ENCODE measurements at places on chromosomes 5 and 9.

DNA sequence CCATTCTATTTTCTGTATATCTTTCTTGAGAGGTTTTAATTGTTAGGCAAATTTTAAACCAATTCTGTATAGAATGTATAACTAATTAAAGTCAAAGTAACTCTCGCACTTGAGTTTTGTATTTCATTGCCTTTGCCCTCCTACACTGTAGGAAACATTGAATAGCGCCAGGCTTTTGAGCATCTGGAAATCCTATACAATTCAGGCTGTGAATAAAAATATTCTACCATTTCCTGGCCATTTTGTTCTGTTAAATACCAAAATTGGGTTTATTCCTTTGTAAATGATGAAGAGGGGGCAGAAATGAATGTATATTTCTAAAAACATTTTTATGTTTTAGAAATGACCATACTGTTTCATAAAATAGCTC lies 571.8 kb upstream of the CLINT1 start:
- DNase-seq: no peak

DNA sequence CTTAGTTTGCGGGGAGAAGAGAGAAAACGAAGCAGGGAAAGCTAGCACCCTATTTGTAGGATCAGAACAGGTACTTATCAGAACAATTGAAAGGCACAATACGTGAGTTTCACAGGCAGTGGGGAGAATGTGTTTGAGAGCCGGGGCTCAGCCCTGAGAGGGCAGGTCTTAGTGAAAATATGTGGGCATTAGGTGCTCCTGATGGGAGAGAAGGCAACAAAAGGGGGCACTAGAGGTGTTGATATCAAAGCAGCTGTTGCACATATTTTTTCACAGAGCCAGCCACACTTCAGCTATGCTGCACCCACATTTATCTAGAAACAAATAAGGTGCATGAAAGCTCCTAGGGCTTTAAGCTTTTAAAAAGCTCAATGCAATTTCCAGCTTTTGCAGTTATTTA lies 99.7 kb upstream of the MAN2A1 start:
- DNase-seq: peak; percentile 25

DNA sequence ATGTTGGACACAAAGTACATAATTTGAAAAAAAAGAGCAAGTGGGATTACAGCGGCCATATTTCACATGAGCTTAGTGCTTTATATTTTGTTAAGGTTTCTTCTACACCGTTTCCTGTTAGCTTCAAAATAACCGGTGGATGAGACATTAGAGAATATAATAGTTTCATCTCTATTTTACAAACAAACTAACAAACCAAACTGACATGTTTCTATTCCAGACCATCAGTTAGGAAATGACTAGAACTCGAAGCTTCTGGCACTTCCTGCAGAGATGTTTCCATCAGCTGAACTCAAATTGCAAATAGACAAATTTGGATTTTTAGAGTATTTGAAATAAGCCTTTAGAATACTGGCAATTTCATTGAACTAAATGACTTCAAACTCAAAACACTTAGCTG lies 86.5 kb downstream of the MTRR start:
- no peak for DNase-seq

DNA sequence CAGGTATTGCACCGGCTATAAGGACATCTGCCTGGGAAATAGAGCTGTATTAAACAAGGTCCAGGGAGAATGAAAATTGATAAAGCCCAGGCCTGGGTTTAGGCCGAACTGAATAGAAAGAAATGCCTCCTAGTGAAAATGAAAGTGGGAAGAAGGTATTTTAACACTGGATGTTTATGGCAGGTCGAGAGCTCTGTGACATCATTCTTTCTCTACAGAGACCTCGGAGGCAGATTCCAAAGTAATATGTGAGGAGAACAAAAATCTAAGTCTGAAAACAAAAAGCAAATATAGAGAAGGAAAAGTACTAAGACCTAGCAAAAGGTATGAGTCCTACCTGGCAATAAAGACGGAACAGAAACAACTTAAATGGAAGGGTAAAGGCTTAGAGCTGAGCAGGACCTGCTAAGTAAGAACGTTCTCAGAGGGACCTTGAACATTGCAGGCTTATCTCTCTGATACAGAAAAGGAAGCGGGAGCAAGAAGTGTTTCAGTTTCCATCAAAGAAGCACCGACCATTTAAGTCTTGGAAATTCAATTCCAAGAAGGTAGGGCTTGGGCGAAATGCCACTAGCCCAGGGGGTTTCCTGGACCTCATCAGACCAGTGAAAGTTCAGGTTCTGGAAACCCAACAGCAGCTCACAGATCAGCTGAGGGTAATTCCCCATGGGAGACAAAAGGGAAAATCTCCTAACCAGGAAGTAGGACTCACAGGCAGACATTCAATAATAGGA lies 80.0 kb downstream of the SUSD1 start:
- no peak for DNase-seq

GRCh38 chr5:82862261-82862660 lies 214.9 kb downstream of the TMEM167A start:
- no peak for DNase-seq

DNA sequence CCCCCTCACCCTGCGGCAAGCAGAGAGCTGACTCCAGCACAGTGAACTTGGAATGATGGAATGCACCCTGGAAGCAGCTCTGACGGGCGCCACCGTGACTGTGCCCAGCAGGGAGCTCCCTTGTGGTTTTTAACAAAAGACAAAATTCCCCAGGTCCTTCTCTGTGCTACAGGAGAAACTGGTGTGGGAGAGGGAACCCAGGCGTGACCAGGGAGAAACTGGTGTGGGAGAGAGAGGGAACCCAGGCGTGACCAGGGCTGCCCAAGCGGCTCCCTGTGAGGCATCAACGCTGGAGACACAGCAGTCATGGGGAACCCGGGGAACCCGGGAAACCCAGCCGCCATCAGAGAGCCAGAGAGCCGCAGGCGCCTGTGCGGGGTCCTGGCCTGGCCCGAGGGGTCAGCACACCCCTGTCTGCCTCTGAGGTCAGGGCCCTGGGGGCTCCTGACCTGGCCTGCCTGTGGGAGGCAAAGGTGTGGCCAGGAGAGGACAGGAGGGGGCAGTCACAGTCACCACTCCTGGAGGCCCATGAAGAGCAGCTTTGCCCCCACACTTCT lies 3.1 kb upstream of the AHRR start:
- no peak for DNase-seq

DNA sequence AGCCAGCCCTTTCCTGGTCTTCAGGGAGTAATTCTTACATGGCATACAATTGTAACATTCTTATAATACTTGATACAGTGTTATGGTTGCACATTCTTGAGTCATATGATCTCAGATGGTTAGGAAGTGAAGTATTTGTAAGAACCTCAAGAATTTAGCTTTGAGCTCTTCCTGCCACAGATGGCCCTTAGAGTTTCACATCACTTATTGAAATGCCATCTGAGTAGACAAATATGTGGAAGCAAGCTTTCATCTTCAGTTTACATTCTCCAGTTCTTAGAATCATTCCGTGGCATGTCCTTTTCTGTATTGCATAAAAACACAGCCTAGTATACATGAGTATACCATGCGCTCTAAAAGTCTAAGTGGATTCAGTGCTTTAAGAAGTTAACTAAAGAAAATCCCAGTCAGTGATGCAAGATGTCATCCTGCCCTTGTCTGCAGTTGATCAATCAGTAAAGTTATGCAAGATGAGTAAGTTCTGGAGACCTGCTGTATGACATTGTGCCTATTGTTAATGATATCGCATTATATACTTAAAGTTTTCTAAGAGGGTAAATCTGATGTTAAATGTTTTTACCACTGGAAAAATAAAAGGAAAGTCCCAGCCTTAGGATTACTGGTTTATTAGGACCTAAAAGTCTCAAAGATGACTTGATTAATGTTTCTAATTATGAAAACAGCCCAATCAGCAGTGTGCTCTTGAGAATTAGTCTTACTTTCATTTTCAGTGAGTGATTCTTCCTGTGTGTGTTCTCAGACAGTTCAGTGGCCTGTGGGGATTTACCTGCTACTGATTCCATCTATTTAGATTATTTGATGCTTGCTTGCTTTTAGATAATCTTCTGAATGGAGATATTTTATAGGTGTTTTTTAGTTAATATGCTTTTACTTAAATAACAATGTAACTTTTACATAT lies 29.4 kb downstream of the RHOBTB3 start:
- DNase-seq: peak; percentile 24

DNA sequence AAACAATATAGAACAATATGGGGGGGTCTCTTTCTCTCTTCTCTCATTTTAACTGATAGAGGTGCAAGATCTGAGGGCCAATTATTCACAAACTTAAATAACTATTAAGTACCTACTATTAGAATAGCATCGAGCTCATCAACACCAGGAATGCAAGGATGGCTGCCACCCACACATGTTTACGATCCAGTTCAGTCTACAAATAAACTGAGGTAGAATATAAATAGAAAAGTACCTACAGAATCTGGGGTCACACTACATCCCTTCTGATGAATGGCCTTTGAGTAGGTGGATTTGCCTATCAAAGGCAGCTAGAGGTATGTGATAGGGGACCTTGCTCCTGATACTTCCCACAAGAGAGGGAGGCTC lies 91.8 kb upstream of the ZNF366 start:
- no peak for DNase-seq

DNA sequence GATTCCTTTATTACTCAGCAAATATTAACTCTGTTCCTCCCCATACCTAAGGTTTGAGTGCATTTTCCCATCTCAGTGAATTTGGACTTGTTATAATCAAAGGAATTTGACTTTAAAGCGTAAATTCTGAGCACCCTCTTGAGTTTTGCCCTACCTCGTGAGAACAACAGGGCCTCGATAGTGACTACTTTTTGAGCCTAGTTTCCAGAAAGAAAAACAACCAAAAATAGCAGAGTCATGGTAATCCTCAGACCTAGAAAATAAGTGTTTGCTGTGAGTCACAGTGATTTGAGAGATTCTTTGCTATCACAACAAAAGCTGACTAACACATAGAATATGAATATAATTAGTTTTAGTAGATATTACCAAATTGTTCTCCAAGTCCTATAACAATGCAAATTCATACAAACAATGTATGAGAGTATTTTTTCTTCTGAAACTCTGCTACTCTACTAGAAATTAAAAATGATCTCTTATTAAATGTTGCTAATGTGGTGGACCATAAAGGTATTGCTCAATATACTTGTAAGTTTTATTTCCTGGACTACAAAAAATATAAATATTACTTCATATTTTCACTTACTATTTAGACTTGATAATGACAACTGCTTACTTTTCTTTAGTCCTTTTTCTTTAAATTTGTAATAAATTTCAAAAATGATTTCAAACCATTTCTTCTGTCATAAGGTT lies 759.7 kb downstream of the BRINP1 start:
- DNase-seq: no peak

GRCh38 chr5:7317751-7318150 lies 78.2 kb upstream of the ADCY2 start:
- DNase-seq: no peak

DNA sequence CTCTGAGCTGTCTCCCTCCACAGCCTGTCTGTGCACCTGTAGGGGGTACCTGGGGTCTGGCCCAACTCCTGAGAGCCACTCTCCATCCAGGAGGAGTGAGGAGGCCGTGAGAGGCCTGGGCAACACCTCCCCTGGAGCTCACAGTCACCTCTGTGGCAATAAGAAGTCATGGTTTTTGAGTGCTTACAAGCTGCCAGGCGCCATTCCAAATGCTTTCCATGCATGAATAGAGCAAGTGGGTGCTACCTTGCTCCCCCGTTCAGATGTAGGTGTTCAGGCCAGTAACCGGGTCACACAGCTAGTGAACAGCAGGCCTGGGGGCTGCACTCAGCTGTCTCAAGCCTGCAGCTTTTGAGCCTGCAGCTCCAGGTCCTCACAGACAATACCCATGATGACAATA lies 30.6 kb downstream of the CORO2A start:
- no peak for DNase-seq

- DNase-seq: no peak
These were observed 27.1 kb upstream of the TNIP1 start for GRCh38 chr5:151107738-151108520.

GRCh38 chr9:91296354-91296753 lies 65.4 kb downstream of the AUH start:
- no peak for DNase-seq

DNA sequence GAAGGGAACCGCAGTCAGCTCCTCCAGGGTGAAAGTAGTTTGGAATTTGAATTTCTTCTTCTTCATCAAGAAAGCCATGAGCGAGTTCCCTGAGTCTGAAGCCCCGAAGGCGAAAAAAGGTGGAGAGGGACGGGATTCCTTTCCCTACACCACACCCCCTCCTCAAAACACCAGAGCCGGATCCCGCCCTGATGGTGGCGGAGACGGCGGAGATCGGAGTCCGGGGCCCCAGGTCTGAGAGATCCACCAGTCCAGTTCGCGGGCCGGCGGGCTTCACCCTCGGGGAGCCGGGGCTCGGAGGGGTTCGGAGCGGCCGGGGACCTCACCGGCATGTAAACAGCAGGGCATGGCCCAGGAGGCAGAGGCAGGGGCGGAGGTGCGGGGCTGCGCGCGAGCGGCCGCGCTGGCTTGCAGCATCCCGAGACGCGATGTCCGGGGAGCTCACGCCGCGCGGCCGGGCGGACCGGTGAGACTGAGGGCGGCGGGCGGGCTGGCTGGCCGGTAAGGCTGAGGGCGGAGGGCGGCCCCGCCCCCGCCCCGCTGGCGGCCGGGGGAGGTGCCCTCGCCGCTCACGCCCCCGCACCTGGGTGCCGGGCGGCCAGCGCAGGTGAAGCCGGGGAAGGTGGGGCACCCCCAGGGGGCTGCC lies 606 bp downstream of the EEIG1 start:
- peak; percentile 50 for DNase-seq

GRCh38 chr9:95080961-95081647 lies 236.4 kb downstream of the FANCC start:
- no peak for DNase-seq

- no peak for DNase-seq
These were observed 48.2 kb upstream of the ZNF169 start for GRCh38 chr9:94210616-94211603.

- no peak for DNase-seq
These were observed 98.8 kb upstream of the BASP1 start for GRCh38 chr5:17118631-17119030.

GRCh38 chr5:123427281-123427680 lies 4.1 kb upstream of the CEP120 start:
- DNase-seq: no peak

GRCh38 chr5:127223256-127223974 lies 67.2 kb upstream of the MEGF10 start:
- no peak for DNase-seq

DNA sequence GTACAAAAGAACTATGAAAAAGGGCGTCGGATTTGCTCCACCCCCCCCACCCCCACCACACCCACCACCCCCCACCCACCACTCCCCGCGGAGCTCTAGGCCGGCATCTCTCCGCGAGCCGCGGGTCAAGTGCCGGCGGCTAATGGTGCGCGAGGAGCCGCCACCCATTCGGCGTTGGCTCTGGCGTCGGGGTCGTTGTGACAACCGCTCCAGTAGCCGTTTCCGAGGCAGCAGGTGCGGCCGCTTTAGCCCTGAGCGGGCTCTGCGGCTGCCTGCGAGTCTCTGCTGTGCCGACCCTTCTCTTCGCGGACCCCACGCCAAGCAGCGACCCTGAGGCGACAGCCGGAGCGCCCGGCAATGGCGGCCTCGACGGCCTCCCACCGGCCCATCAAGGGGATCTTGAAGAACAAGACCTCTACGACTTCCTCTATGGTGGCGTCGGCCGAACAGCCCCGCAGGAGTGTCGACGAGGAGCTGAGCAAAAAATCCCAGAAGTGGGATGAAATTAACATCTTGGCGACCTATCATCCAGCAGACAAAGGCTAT lies at the start of gene PPP1R2B:
Gene PPP1R2B (plus strand): TSS at position 90 of the 546 bp plus-strand sequence. CDS start 268 bp downstream, at position 358.
- no peak for DNase-seq

Measured in CD4-positive, alpha-beta T cell treated with Interleukin-6 at 100 ng/mL for 8 hours (primary cell).